ENCODE measurements at places on chromosomes 6 and 20. TPM values are rescaled to one million over a fixed set of nuclear protein-coding genes. Genes with fewer than 3 reads are reported as not detected.

Gene SERPINB6
- 187 TPM for total RNA-seq

Gene HTR1B
- total RNA-seq: not detected

Gene FERMT1
- total RNA-seq: 20.6 TPM

Gene NKX2-4
- total RNA-seq: not detected

Gene MROH8
- total RNA-seq: 3.3 TPM

Gene COL9A3
- 8.3 TPM for total RNA-seq

Gene PPP2R5D
- 42.9 TPM for total RNA-seq

Gene CASS4
- 0.15 TPM for total RNA-seq

Gene FAM162B
- not detected for total RNA-seq

Gene GSTA3
- not detected for total RNA-seq

Gene TEAD3
- 40.1 TPM for total RNA-seq

Gene DEF6
- total RNA-seq: 27.0 TPM

Gene FOXS1
- total RNA-seq: not detected

Gene KCNK16
- total RNA-seq: not detected

Gene TCF19
- 26.0 TPM for total RNA-seq

Gene HCRTR2
- not detected for total RNA-seq

All from PC-9 (cell line).